ENCODE measurements at places on chromosomes 1 and 21. TPM values are rescaled to one million over a fixed set of nuclear protein-coding genes. Genes with fewer than 3 reads are reported as not detected.
A peak's percentile ranks its signal among the peaks of the same experiment; 100 is the strongest.

DNA sequence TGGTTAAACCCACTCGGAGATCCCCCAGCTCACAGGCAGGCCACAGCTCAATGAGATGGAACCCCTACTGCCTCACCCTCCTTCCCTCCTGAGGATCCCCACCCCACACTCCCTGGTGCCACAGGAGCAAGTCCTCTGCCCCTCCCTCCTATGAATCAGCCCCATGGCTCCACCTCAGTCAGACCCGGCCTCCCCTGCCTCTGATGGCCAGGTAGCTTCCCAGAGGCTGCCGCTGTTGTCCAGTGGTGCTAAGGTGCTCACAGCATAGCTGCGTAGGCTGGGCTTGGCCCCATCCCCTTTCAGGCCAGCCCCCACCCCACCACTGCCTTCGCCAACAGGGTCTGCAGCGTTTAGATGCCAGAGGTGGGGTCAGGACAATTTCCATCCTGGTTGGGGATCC is 98.5 kb upstream of the IGSF21 start:
- DNase-seq = no peak

DNA sequence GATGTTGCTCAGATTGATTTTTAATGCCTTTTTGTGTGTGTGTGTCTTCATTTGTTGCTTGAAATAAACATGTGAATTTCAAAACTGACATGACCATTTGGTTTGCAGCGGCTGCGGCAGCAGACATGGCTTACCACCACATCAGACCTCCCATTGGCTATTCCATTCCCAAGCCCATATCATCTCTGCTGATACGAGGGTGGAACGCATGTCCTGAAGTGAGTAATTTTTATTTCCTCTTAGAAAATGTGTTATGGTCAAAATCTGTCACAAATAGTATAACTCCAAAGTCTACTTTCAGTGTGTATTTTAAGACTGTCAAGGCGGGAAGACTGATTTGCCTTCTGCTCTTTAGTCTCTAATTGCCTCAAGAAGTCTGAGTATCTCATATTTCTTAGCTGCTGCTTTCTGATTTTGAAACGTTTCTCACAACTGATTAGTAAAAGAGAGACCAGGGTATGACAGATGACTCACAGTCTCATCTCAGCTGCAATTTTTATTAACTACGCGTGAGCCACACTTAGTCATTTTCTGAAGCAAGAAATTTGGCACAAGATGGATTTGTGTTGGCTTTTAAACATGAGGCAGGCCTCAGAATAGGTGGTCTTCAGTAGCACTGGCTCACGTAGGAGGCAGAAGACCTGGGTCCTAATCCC is 49.0 kb downstream of the LRRC53 start:
- DNase-seq = no peak

Gene OPRD1
- not detected for total RNA-seq

DNA sequence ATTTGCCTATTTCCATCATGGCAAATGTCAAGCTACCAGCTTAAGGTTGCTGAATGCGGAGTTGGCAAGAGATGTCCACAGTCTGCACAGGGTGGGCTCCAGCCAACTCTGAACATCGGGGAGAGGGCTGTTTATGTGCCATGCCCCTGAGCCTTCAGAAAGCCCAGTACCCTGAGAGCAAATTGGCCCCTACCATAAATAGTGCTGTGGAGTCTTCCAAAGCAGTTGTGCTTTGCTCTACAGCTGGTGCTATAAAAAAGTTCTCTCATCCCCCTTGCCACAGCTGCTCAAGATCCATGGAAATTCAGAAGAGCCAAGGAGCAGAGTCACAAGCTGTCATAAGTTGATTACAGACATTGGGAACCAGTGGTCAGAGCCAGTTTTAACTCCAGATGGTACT is 85.6 kb upstream of the CLDN14 start:
- DNase-seq = no peak

DNA sequence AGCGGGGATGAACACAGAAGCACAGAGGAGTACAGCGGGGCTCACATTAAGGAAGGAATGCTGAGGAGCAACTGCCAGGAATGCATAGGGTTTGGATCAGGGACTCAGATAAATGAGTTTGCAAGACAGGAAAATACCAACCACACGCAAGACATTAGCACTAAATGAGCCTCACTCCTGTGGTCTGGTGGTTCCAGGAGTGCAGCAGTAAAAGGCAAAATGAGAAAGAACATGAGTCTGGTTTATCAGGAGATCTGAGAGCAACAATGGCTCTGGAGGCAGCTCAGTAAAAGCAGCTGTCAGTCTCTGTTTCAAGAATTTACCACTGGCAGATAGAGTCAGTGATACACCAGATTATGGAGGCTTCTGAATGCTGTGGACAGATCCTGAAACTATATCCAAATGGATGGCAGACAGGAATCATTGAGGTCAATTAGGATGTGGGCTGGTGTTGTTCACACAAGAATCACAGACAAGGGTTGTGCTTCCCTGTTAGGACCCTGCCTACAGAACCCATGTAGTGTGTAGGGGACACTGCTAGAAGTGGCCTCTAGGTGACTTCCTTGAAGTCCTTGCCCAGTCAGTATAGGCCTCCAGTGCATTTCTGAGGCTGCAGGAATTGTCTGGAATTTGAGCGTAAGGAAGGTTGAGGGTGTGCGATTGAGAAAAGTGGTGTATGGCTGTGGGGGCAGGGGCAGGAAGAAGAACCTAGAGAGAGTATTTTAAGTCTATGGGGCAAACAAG is 50.3 kb downstream of the CASQ2 start:
- DNase-seq = no peak

DNA sequence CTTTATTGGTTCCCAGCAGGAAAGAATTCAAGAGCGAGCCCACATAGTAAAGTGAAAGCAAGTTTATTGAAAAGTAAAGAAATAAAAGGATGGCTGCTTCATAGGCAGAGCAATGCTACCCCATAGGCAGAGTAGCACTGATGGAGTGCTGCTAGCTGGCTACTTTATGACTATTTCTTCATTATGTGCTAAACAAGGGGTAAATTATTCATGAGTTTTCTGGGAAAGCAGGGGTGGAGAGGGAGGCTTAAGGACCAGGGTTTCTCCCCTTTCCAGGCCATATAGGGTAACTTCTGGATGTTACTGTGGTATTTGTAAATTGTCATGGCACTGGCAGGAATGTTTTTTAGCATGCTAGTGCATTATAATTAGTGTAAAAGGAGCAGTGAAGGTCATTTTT is 1271.4 kb downstream of the KCNT2 start:
- DNase-seq = no peak

GRCh38 chr1:52668711-52669110 is 29.4 kb downstream of the COA7 start:
- no peak for DNase-seq

DNA sequence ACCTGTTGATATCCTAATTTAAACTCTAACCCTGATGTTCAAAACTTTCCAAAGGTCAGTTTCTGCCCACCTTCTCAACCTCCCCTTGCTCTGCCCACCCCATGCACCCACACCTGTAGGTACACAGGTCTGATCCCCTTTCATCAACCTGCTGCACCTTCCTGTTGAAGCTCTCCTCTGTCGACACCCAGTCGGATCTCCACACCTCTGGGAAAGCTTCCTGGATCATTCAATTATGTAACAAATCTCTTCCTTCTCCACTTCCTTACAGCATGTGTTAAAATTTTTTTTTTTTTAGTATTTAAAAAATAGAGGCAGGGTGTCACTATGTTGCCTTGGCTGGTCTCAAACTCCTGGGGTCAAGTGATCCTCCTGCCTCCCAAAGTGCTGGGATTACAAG is 44.7 kb upstream of the IGSF5 start:
- no peak for DNase-seq

Gene ZNF593OS
- not detected for total RNA-seq

DNA sequence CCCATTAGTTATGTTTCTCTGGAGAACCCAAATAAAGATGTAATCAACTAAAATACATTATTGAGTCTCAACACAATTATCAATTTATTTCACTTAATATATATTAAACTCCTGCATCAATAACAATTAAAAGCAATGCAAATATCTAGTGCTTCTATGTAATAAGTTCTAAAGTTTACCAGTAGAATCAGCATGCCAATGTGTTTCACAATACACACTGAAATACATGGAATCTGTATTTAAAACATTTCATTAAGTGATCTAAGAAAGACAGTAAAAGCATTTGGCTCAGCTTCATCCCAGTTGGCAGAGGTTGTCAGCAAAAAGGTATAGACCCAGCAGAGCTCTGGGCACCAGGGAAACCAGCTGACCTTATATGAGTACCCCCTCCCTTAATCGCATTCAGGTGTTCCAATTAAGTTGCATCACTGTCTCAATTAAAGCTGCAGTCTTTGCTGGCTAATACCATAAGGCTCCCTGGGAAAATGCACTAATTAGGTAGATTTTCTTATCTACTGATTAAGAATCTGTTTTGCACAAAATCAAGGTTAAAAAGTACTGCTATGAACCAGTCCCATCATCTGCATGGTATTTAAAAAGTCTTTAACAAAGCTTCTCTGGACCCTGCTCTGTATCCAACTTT is 63.1 kb downstream of the NIBAN1 start:
- DNase-seq = no peak

GRCh38 chr1:44333376-44333775 is 21.7 kb downstream of the ERI3 start:
- no peak for DNase-seq

- DNase-seq = no peak
Observed at GRCh38 chr1:244941121-244941520, 76.8 kb upstream of the HNRNPU start.

DNA sequence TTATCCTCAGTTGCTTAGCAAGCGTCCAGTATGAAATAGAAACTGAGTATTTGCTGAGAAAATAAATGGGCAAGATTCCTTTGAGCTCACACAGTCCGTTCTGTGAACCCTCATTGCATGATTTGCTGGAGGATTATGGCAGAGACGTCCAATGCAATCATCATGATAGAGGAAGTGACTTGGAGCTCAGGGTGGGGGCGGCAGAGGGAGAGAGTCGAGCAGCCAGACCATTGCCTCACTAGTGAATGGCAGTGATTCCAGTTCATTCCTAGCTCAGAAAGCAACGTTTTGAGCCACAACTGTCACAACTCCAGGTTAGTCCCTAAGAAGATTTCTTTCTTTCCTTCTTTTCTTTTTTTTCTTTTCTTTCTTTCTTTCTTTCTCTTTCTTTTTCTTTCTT is 27.5 kb upstream of the COL9A2 start:
- peak; percentile 31 for DNase-seq

Gene CYYR1
- not detected for total RNA-seq

Gene GSTM5
- total RNA-seq = 0.11 TPM

DNA sequence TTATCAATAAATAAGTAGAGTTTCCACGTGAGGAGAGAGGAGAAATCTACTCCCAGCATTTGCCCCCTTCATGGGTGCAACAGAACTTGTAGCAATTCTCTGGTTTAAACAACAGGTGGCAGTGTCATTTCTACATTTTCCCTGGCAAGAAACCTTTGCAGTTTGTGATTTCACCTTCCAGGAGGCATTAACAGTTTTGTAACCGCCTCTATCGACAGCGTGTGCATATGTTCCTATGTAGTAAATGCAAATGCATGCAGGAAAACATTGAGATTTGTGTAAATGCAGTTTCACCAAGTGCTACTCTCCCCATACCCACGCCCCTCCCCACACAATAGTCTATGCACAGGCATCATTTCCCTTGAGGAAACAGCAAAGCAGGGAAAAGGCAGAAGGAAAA is 494.7 kb downstream of the SMYD3 start:
- peak; percentile 32 for DNase-seq

Gene ADGRL4
- not detected for total RNA-seq

Gene TRNP1
- total RNA-seq = not detected

DNA sequence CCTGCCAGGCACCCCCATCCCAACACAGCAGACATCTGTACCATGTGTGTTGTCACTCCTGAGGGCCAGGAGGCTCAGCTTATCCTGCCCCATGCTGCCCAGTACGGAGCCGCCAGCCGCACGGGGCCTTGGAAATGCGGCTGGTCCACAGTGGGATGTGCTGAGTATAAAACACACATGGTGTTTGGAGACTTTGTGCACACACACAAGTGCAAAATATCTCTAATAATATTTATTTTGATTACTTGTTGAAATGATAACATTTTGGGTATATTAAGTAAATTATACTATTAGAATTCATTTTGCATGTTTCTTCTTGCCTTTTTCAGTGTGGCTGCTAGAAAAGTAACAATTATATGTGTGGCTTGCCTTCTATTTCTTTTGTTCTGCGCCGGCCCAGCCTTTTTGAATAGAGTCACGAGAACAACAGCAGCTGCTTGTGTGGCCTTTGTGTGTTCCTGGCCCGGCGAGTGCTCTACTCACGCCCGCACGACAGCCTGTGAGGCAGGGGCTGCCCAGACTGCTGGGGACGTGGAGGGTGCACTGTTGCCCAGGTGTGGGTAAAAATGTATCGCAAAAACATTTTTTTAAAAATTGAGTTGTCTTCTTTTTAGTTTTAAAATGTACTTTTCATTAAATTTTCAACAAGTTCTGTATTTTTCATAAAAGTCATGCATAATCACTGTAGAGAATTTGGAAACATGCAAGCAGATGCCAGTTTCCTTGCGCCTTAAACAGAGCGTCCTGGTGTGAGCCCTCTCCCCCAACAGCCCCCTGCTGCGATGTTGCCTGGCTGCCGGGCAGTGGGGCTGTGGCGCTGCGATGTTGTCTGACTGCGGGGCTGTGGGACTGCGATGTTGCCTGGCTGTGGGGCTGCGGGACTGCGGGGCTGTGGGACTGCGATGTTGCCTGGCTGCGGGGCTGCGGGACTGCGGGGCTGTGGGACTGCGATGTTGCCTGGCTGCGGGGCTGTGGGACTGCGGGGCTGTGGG is 35.5 kb downstream of the COQ8A start:
- no peak for DNase-seq

- DNase-seq = no peak
Observed at GRCh38 chr1:162676750-162677149, 44.5 kb downstream of the DDR2 start.

Gene RAVER2
- total RNA-seq = 1.1 TPM

- no peak for DNase-seq
Observed at GRCh38 chr1:36343651-36344394, 20.4 kb upstream of the EVA1B start.
